Fibroblast of the conjunctiva (primary cell): ENCODE measurements at places on chromosomes 4 and X.
A peak's percentile ranks its signal among the peaks of the same experiment; 100 is the strongest.

- no peak for DNase-seq
Measured at GRCh38 chr4:14277505-14277904, 650.0 kb upstream of the BOD1L1 start.

GRCh38 chr4:65437102-65437501 lies 233.2 kb downstream of the EPHA5 start:
- no peak for DNase-seq

- DNase-seq = no peak
Measured at GRCh38 chrX:44071070-44071645, 98.0 kb upstream of the NDP start.

DNA sequence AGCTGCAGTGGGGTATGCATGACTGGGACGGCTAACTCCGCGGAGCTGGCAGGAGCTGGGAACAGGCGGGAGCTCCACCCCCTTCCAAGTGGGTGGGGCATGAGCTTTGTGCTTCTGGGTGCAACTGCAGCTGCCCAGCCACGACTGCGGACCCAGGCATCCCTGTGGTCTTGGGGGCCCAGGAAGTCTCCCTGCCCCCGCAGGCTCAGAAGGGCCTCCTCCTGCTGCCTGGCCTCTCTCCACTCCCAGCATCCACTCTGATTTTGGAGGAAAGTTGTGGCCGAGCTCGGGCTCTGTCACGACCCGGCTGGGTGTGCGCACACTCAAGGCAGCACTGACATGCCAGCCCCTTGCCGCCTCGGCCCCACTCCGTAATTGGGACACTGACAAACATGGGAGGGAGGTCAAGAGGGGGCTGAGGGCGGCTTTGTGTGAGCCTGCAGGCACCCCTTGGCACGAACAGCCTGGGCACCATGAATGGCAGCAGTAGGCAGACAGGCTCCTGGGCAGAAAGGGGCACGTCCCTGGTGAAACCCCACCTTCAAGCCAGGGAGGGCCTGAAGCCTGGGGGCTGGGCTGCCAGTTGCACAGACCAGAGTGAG lies 822.6 kb downstream of the GLUD2 start:
- no peak for DNase-seq

GRCh38 chr4:156547439-156547838 lies 424.2 kb downstream of the PDGFC start:
- peak; percentile 59 for DNase-seq

- DNase-seq = no peak
Measured at GRCh38 chr4:128775916-128776315, 33.6 kb upstream of the JADE1 start.

GRCh38 chr4:8224975-8225625 lies 26.0 kb downstream of the SH3TC1 start:
- DNase-seq = no peak

- DNase-seq = peak; percentile 86
Measured at GRCh38 chr4:17027495-17027894, 129.1 kb upstream of the LDB2 start.

DNA sequence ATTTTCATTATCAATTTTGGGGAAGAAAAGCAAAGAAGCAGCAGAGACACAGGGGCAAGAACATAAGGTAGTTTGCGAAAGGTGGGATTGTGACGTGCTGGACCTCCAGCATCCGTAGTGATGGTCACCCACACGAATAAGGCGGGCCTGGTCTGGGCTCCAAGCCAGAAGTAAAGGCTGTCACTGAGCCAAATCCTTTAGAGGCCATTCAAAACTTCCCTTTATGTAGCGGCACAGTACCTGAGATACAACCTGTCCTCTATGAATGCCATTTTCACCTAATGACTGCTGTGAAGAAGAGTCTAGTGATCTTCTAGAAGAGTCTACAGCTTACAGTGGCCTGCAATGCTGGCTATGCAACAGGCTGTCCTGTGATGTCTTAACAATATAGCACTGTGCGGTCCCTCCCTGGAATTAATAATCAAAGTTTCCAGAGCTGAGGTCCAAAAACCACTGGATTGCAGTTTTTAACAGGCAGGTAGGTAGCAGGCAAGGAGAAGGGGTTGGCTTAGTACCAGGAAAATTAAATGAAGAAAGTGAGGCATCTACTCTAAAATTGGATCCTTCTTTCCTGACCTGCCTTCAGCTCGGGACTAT lies 56.2 kb downstream of the TRIML1 start:
- DNase-seq = no peak

- DNase-seq = no peak
Measured at GRCh38 chr4:80897537-80898303, 132.8 kb upstream of the BMP3 start.

- no peak for DNase-seq
Measured at GRCh38 chr4:146978641-146979040, 33.0 kb upstream of the TTC29 start.
